NCI-H524 (cell line): ENCODE measurements at places on chromosomes 11 and 22.
A peak's percentile ranks its signal among the peaks of the same experiment; 100 is the strongest.

- DNase-seq: no peak
These were observed 30.7 kb downstream of the LRFN4 start for GRCh38 chr11:66887526-66887925.

- DNase-seq: no peak
These were observed 13.3 kb downstream of the MYRF start for GRCh38 chr11:61765550-61766253.

- peak; percentile 87 for DNase-seq
These were observed 48.4 kb upstream of the POU2AF1 start for GRCh38 chr11:111427471-111427912.

- no peak for DNase-seq
These were observed 7.0 kb downstream of the MMP3 start for GRCh38 chr11:102836290-102836875.

GRCh38 chr11:825366-826226 lies 2.1 kb upstream of the CRACR2B start:
- no peak for DNase-seq

DNA sequence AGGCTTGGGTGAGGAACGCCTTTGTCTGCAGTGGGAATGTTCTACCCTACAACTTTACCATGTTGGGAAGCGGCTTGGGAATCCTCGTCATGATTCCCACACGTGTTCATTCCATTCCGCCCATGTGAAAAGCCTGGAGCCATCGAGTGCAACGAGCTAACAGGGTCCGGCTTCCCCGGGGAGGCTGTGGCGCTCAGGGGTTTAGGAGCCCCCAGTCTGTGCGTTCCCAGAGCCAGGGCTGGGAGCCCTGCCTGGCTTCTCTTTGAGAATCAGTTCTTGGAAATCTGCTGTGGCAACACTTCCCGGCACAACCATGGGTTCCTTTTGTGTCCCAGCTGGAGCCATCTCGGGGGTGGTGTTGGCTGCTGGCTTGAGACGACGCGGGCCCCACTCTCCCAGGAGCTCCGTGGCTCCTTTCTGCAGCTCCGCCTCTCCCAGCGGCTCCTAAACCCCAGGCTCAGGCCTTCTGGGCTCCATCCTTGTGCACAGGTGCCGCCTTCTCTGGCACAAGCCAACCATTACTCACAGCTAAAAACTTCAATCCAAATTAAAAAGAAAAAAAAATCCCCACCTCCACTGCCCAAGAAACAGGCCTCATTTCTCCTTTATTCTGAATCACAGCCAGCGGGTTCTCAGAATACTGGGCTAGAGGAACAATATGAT lies 18.7 kb upstream of the PPFIA1 start:
- no peak for DNase-seq

GRCh38 chr11:16737818-16738192 lies 642 bp upstream of the C11orf58 start:
- peak; percentile 36 for DNase-seq

GRCh38 chr22:17984114-17984513 lies 40.2 kb downstream of the MICAL3 start:
- no peak for DNase-seq
